ENCODE measurements at places on chromosomes 7 and 10.

DNA sequence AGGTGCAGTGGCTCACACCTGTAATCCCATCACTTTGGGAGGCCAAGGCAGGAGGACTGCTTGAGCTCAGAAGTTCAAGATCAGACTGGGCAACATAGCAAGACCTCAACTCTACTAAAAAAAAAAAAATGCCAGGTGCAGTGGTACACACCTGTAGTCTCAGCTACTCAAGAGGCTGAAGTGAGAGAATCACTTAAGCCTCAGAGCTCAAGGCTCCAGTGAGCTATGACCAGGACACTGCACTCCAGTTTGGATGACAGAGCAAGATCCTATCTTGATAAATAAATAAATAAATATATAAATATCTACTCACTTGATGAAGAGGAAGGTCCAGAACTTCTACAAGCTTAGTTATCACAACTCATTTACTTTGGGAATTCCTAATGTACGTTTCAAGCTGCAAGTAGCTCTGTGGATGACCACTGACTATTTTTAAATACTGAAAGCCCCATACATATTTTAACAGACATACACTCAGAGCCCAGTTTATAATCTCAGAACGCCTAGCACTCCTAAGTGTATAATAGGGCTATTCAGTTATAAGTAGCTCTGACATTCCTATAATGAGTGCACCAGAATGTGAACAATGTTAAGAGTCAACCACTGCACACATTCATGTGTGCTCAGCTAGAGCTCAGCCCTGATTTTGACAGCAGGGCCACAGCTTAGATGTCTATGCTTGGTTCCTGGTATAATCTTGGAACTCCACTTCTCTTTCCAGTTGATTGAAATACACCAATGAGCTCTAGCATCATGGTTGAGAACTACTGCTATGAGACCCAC lies 119.1 kb downstream of the CUBN start:
- no peak for DNase-seq

- peak; percentile 13 for DNase-seq
Observed at GRCh38 chr7:26398427-26398755, 106.7 kb downstream of the SNX10 start.

GRCh38 chr7:52249741-52250140 lies 785.7 kb upstream of the POM121L12 start:
- no peak for DNase-seq

DNA sequence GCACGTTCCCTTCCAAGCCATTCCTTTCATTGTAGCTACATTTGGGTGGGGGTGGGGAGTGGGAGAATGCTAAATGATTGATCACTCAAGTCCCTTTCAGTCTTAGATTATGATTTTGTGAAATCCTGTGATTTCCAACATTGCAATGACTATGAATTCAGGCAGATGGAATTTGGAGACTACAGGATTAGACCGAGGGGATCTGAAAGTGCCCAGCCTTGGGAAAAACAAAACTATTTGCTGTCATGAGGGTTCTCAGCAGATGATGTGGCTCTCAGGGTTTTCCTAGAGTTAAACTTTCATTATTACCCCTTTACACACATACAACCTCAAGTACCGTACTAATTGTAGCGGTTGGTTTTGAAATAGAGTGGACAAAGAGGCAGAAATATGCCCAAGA lies 4.7 kb downstream of the MACROH2A2 start:
- DNase-seq: no peak

DNA sequence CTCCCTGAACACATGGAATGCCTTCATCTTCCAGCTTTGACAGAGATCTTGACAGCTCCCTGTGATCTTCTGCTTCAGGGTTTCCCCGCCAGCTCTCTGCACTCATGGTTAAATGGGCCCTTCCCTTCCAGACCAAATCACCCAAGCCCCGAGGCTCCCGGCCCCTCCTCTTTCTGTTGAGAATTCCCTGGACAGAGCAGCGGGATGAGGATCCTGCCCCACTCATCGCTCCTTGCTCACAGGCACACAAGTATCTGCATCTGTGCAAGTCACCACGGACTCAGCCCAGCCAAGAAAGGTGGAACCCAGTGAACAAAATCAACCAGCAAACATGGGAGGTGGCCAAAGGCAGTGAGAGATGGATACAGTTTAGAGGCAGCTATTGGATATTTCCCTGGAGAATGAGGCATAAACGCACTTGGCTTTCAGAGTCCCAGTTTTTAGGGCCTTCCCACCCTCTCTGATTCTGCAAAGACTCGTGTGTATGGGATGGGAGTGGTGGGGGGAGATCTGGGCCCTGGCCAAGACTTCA lies 37.7 kb upstream of the CXCL12 start:
- no peak for DNase-seq

DNA sequence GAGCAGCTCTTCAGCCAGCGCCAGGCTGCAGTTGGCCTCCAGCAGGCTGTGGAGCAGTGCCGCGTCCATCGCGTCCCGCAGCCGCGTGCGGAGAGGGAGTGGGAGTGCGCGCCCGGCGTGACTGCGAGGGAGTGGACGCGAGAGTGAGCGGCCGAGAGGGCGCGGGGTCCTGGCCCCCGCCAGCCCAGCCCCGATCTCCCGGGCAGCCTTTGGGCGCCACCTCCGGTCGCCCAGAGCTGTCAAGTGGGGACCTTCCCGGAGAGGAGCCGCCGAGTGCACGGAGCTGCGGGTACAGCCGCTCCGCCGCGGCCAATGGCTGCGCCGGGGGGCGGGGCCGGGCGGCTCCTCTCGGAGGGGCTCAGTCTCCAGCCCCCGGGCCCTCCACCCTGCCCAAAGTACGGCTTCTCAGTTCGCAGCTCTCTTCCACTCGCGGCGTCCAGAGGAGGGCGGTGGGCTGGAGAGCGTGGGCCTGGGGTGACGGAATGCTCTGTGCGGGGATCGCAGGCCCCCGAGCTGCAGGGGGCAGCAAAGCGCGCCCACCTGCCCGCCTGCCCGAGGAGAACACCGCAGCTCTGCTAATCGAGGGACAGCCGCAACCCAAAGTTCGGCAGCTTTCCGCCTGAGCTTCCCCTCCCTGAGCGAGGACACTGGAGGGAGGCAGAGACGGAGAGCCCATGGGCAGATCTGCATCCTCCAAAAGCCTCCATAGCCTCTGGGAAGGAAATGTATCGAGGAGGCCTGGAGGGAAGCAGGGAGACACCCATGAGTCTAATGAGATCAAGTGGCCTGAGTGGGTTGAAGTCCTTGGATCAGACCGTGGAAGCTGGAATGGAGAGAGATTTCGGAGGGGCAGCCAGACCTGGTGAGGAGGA lies at the start of gene CRHR2:
Gene CRHR2, minus strand, starts transcription at position 245 of the 872 bp plus-strand sequence. Its CDS starts 176 bp downstream, at position 69.
- peak; percentile 15 for DNase-seq

DNA sequence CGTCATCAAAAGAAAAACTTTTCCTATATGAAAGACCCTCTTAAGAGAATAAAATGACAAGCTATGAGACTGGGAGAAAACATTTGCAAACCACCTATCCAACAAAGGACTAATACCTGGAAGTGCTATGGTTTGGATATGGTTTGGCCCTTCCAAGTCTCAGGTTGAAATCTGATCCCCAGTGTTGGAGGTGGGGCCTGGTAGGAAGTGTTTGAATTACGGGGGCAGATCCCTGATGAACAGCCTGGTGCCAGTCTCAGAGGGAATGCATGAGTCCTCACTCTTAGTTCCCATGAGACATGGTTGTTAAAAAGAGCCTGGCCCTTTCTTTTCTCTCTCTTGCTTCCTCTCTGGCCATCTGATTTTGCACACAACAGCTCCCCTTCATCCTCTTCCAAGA lies 6.3 kb downstream of the ALDH18A1 start:
- no peak for DNase-seq

DNA sequence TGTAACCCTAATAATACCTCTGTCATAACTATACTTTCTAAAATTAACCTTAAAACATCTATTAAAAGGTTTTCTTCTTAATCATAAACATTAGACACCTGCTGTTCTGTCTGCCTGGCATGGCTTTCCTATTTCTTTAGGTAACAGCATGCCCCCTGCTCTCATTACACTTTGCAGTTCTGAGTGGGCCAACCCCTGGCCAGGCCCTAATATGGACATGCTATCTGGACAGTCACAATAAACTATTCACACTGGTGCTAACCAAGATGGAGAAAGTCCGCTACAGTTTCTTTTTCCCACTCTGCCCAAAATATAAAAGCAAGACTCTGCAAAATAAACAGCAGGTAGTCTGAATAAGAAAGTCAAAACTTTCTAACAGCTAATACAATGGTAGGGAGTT lies 84.0 kb downstream of the ELAPOR2 start:
- DNase-seq: no peak

DNA sequence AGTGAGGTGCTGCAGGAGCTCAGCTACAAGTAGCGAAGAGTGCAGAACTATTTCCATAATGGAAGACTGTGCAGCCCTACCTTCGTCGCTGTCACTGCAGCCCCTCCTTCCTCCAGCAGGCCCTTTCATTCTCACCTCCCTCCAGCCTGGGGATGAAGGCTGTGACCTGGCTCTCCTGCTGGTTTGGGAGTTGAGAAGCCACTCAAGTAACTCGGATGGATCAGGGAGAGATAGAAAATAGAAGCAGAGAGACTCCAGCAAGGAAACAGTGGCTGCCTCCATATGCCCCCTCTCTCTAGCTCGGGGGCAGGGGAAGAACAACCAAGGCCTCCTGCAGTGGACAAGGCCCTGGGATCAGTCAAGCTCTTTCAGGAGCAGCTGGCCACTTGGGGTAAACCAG lies 37.4 kb upstream of the NPFFR1 start:
- DNase-seq: no peak

GRCh38 chr10:89591111-89591795 lies 53.8 kb downstream of the PANK1 start:
- no peak for DNase-seq

GRCh38 chr10:17430647-17431355 lies 23.6 kb downstream of the ST8SIA6 start:
- DNase-seq: peak; percentile 63

GRCh38 chr7:140403878-140404564 lies at the start of gene RAB19:
Gene RAB19 (plus strand): TSS chr7:140404058. CDS start chr7:140407647, 3,589 bp downstream.
- DNase-seq: peak; percentile 45

- no peak for DNase-seq
Observed at GRCh38 chr7:152759949-152760853, 649 bp downstream of the ACTR3B start.

- DNase-seq: no peak
Observed at GRCh38 chr7:134546955-134547354, 2.0 kb upstream of the AKR1B15 start.

DNA sequence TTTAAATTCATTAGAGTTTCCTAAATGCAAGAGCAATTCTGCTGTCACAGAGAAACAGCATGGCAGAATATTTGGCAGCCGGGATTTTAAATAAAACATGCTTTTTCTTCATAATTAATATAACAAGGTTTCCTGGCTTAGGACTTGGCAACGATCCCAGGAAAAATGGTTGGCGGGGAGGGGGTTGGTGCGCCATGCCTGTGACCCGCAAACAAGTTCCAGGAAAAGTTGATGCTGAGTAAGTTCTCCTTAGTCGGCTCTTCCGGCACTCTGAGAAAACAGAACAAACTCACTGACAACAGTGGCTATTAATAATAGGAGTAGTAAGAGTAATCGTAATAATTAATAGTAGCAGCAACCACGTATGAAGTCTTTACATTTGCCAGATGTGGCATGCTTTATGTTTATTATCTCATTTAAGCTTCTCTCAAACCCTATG lies 4.6 kb downstream of the HABP2 start:
- no peak for DNase-seq

GRCh38 chr10:14782691-14783363 lies 8.1 kb upstream of the FAM107B start:
- no peak for DNase-seq

DNA sequence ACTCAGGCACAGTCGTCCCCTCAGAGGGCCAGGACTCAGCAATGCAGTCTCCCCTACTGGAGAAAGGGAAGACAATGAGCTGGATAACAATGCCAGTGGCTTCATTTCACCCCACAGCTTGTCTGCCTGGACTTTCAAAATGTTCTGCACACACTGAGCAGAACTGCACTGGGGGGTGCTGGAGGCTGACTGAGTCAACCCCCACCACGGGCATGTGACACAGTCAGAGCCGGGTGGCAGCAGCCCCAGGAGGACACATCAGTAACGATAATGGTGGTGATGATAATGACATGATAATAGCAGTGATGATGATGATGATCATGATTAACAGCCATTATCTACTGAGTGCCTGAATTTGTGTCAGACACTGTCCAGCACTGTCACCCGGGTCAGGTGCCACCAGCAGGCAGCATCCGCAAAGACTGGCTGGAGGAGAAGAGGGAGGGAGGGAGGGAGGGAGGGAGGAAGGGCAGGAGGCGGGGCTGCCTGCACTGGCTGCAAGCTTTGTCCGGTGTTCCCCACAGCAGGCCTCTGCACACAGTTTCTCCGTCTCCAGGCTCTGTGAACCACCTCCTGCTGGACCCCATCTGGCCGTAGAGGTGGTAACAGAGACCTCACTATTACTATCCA lies 67.4 kb downstream of the PLXNA4 start:
- peak; percentile 17 for DNase-seq

DNA sequence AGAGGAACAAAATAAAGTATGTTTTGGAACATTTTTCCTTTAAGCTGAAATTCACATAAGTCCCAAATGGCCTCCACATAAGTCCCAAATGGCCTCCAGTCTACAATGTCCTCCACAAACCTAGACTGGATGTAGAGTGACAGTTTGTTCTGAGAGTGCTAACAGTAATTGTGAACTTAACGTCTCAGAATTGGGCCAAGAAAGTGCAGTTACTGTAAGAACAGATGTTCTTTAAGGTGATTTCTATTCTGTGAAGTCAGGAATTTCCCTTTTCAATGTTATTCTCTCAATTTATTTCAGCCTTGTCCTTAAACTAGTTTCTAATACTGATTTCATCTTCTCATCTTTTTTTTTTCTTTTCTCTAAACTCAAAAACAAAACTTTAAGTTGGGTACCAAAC lies 188.7 kb upstream of the SEMA3E start:
- no peak for DNase-seq

- no peak for DNase-seq
Observed at GRCh38 chr7:30472784-30473775, 5.5 kb downstream of the NOD1 start.

DNA sequence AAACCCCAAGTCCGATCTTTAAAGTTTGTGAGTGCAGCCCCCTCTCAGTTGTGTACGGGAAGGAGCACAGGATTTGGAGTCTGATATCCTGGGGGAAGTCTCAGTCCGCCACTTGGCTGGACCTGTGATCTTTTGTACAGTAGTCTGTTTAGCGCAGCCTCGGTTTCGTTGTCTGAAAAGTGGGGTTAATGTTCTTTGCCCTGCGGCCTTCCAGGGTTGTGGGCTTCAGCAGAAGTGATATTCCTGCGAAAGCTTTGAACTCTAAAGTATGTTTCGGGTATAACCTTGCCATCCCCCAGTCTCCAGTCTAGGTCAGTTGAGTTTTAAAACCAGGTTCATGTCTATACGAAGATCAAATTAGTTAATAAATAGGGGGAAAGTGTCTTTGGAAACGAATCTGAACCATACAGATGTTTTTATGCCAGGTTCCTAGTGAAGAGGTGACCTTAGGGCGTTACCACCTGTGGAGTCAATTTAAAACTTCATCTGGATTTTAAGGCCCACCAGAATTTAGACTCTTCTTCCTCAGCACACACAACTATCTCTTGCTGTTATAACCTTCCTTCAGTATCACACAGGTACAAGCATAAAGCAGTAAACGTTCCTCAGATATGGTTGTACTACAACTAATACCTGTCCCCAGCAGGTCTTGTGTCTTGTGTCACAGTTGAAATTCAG lies 904 bp downstream of the R3HCC1L start:
- DNase-seq: no peak
